Psoas muscle (tissue), 8 donors: ENCODE measurements at places on chromosomes 2 and 18. TPM values are rescaled to one million over a fixed set of nuclear protein-coding genes. Genes with fewer than 3 reads are reported as not detected.

The CASP10 gene
- polyA plus RNA-seq, result 0.90 TPM

The HES6 gene
- 40.6 TPM for polyA plus RNA-seq

The LOXL3 gene
- polyA plus RNA-seq, result 0.62 TPM

GRCh38 chr18:48486754-48487153, 52.1 kb upstream of the CTIF start:
- H3K4me3 ChIP-seq, result no peak overlapping the region
- H3K27ac ChIP-seq, result no peak overlapping the region
- DNase-seq, result no peak
- peaks cover 9% of the 10 kb centered on the region for H3K4me1 ChIP-seq
- H3K27me3 ChIP-seq, result no peaks in the 10 kb centered on the region
- no peaks in the 10 kb centered on the region for H3K36me3 ChIP-seq

- no peaks in the 10 kb centered on the region for H3K36me3 ChIP-seq
- no peaks in the 10 kb centered on the region for H3K27me3 ChIP-seq
- no peaks in the 10 kb centered on the region for H3K4me1 ChIP-seq
- DNase-seq, result no peak
- H3K27ac ChIP-seq, result no peak overlapping the region
- H3K4me3 ChIP-seq, result no peak overlapping the region
Observed at GRCh38 chr2:71999580-71999979, 148.1 kb downstream of the CYP26B1 start.

- no peaks in the 10 kb centered on the region for H3K4me1 ChIP-seq
- no peak overlapping the region for H3K27ac ChIP-seq
- no peak for DNase-seq
- no peaks in the 10 kb centered on the region for H3K36me3 ChIP-seq
Observed at GRCh38 chr2:10980886-10981425, 69.2 kb downstream of the KCNF1 start.

- DNase-seq, result no peak
- H3K4me3 ChIP-seq, result no peak overlapping the region
- no peaks in the 10 kb centered on the region for H3K4me1 ChIP-seq
- peaks cover 100% of the 10 kb centered on the region for H3K36me3 ChIP-seq
- H3K27ac ChIP-seq, result no peak overlapping the region
Observed at GRCh38 chr18:76914314-76914713, 92.0 kb downstream of the ZNF236 start.

GRCh38 chr2:67240507-67240906, 156.6 kb upstream of the ETAA1 start:
- H3K27me3 ChIP-seq, result no peaks in the 10 kb centered on the region
- no peaks in the 10 kb centered on the region for H3K36me3 ChIP-seq
- no peak overlapping the region for H3K4me3 ChIP-seq
- no peak for DNase-seq

GRCh38 chr2:59726228-59727120, 827.0 kb downstream of the BCL11A start:
- no peaks in the 10 kb centered on the region for H3K27me3 ChIP-seq
- H3K27ac ChIP-seq, result no peak overlapping the region
- no peaks in the 10 kb centered on the region for H3K4me1 ChIP-seq
- H3K4me3 ChIP-seq, result no peak overlapping the region

DNA sequence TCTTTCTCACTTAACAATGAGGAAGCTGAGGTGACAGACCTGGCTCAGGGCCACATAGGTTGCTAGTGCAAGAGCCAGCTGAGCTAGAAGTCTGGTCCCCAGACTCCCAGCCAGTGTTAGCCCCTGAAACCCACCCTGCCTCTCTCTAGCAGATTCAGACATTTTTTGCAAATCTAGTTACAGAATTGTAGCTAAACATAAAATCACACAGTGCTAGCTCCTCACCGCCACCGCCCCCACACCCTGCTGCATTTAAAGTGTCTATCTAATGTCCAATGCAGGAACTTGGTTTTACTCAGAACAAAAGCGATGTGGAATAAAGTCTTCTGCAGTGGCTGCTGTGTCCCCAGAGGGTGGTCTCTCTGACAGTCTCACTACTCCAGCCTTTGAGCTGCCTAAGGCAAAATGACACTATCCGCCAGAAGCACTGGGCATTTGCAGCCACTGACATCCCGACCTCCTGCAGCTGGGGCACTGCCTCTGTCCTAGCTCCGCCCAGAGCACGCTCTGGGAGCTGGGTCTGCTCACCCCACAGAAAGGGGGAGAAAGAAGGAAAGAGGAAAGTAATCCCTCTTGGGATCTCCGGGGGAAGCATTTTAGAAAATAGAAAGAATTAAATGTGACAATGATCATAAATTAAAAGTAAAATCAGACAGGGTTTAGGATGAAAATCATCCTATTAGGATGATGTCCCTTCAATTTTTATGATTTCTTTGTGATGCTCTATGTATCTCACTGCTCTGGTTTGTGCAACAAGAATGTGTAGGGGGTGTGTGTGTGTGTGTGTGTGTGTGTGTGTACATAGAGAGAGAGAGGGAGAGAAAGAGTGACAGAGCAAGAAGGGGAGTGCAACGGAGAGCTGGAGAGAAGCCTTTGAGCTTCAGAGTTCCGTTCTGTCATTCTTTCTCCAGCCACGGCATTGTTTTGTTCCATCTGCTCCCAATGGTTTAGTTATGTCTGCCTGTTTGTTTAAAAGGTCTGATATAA, 50.5 kb upstream of the ST8SIA3 start:
- H3K27ac ChIP-seq, result no peak overlapping the region
- no peaks in the 10 kb centered on the region for H3K27me3 ChIP-seq
- no peak for DNase-seq
- H3K36me3 ChIP-seq, result no peaks in the 10 kb centered on the region
- H3K4me1 ChIP-seq, result no peaks in the 10 kb centered on the region

DNA sequence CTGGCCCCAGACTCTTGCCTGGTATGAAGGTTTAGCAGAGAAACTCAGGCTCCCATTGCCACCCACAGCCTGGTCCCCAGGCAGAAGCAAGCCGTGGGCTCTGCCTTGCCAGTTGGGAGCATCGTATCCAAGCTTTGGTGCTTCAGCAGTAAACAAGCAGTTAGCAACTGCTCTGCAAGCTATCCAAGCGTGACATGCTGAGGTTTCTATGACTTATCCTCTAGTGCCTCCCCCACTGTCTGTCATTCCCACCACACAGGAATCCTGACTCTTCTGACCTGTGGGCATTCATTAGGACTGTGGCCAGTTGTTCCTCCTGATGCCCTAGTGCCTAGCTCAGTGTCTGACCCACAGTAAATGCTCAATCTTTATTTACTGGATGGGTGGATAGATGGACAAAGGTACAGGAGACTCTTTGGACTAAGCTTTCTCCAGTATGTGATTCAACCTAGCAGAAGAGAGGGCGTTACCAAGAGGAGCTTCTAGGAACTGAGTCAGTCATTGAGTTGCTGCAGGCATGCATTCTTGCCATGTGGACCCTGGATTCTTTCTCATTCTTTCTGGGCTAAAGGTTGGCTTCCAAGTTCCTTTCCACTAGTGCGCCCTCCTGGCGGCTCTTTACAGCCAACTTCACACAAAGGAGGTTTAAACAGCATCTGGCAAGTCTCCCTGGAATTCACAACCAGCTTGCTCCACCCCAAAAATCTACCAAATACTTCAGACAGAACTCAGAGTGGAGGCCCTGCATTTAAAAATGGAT, 40.6 kb upstream of the MRPL19 start:
- H3K4me3 ChIP-seq, result no peak overlapping the region
- no peaks in the 10 kb centered on the region for H3K36me3 ChIP-seq
- no peak for DNase-seq
- no peak overlapping the region for H3K27ac ChIP-seq
- no peaks in the 10 kb centered on the region for H3K27me3 ChIP-seq
- H3K4me1 ChIP-seq, result no peaks in the 10 kb centered on the region
